ENCODE measurements at places on chromosomes 7 and 10.

DNA sequence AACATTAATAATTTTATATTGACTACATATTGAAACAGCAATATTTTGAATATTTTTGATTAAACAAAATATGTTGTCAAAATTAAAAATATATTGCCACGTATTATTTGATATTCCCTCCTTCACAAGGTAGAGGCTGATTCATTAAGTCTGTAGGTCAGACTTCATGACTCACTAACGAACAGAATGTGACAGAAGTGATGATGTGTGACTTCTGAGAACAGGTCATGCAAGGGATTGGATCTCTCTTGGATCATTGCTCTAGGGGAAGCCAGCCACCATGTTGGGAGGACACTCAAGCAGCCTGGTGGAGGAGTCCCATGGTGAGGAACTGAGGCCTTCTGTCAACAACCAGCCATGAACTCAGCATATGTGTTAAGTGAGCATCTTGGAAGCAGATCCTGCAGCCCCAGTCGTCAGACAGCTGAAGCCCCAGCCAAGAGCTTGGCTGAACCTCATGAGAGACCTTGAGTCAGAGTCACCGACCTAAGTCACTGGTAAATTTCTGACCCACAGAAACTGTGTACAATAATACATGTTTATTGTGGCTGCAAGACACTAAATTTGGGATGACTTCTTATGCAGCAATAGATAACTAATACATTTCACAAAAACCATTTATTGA is 66.6 kb downstream of the HTR5A start:
- DNase-seq, result no peak

DNA sequence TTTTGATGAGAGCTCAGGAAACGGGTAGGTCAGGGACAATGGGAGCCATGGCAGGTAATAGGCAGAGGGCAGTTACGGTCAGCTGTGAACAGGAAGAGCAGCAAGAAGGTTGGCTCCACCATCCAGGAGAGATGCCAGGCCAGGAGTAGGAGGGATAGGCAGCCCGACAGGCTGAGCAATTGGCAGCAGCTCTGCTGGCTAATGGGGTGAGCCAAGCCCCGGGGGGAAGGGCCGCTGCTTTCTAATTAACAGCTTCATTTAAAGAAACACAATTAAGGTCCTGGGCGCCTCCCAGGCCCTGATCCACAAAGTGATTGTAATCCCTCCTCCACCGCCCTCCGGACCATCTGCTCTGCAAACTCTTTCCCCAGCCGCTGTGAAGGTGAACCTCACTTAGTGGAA is 23.7 kb downstream of the SH2B2 start:
- DNase-seq, result peak; percentile 35

- DNase-seq, result no peak
These were observed 9.2 kb upstream of the SVIL start for GRCh38 chr10:29643771-29644501.

DNA sequence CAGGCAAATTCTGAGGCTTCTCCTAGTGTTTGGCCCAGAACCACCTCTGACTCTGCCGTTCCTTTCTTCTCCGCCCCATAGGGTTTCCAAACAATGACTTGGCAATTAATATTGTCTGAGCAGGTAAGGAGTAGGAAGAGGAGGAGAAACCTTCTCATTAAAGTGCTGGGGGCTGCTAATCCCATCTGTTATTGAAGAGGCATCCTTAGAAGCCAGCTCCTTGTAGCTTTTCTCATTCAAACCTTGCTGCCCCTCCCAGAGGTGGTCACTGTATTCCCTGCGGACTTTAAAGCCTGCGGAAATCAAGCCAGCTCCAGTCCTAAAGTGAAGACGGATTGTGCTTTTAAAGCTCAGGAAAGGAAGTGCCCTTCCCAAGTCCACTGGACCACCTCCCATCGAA is 1.4 kb upstream of the NKX1-2 start:
- DNase-seq, result no peak

DNA sequence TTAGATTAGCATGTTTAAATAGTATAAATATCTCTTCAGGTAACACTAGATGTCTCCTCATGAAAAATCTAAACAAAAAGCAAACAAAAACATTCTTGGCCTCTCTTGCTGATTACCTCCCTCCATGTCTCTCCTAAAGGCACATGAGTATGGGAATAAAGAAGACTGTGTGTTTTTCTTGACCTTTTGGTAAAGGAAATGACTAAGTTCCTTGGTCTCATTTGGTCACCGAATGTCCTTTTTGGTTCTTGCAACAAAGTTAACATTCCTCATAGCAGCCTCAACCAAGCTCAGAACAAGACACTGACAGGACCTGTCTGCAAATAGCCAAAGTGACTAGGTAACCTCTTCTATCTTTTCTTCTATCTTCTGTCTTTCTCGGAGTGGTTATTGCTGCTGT is 35.5 kb downstream of the POM121L12 start:
- no peak for DNase-seq

DNA sequence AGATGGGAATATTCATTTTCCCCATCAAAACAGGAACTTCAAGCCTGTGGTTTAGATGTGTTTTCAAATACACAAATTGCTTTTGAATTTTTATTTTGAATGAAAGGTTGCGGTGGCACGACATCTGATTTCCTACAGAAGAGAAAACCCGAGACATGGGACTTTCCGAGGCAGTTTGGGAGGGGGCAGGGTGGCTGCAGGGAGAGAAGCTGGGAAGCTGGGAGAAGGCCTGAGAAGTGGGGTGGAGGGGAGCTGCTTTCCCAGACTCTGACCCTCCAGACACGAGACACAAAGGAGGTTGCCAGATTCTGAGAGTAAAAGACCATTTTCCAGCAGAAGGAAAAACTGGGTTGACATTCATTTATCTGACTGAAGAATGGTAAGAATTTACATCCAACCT is 19.6 kb downstream of the TMEM176A start:
- DNase-seq, result no peak

- no peak for DNase-seq
These were observed 61.3 kb downstream of the CD36 start for GRCh38 chr7:80699721-80700256.

DNA sequence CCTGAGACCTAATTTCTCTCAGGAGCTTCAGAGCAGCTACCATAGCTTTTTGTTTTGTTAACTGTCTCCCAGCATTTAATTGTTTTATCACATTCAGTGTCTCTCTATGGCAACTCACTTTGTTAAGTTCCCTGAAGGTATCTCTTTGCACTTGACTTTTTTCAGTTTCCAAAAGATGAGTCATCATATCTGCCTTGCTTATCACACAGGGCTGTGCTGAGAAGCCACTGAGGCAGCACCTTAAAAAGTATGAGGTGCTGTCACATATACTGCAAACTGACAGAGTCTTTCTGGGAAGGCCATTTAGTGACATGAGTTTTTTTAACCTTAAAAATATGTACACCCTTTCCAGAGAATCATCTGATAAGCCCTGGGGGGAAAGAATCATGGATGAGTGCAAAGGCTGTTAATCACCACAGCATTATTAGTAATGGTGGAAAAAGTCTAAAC is 56.8 kb downstream of the PPP1R3C start:
- DNase-seq, result no peak

DNA sequence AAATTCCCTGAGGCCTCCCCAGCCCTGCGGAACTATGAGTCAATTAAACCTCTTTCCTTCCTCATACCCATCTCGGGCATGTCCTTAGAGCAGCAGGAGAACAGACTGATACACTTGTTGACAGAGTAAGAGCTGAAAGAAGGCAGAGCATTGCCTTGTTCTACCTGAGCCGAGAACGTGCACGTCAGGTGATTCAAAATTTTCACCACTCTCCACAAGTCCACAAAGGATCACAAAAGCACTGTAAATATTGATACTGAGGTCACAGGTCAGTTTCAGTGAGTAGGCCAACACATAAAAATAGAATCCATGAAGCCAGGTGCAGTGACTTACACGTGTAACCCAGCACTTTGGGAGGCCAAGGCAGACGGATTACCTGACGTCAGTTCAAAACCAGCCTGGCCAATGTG is 27.8 kb downstream of the DCLRE1C start:
- no peak for DNase-seq

DNA sequence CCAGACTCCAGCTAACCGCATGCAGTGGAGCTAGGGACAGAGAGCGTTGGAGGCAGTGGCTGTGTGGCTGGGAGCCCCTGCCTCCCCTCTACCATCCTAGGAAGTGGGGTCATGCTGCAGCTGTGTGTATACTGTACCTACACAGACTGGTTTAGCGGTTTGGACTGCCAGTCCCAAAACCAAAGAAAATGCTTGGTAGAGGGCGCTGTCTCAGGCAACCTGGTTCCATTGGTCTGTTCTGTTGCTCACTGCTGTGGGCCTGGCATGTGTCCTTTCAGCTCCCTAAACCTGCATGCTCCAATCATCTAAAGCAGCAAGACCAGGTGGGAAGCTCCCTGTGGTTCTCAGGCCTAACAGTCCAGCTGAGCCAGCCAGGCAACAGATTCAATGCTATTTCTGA is 4.5 kb downstream of the RBP4 start:
- DNase-seq, result no peak

DNA sequence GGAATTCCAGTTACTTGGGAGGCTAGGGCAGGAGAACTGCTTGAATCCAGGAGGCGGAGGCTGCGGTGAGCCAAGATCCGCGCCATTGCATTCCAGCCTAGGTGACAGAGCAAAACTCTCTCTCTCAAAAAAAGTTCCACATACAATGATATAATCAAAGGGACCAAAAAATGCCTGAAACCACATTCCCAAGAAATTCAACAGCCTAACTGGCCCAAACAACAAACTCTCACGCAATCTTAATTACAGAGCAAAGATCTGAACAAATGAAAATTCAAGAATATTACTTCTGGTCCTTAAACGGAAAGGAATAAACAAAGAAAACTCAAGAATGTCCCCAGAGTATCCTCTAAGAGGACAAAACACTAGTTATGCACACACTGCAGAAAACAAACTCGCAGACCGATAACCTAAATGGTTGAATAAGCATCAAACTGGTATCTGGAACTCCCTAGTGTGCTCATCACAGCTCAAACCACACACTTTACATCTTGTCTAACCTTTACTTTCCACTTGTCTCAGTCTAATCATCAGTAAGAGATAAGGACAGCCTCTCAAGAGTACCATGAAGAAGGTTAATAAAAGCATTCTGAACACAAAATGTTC is 3.7 kb downstream of the OGA start:
- DNase-seq, result no peak

GRCh38 chr10:34575882-34576281 is 239.2 kb downstream of the PARD3 start:
- DNase-seq, result no peak

GRCh38 chr10:49645871-49646870 is 32.3 kb downstream of the CHAT start:
- no peak for DNase-seq

DNA sequence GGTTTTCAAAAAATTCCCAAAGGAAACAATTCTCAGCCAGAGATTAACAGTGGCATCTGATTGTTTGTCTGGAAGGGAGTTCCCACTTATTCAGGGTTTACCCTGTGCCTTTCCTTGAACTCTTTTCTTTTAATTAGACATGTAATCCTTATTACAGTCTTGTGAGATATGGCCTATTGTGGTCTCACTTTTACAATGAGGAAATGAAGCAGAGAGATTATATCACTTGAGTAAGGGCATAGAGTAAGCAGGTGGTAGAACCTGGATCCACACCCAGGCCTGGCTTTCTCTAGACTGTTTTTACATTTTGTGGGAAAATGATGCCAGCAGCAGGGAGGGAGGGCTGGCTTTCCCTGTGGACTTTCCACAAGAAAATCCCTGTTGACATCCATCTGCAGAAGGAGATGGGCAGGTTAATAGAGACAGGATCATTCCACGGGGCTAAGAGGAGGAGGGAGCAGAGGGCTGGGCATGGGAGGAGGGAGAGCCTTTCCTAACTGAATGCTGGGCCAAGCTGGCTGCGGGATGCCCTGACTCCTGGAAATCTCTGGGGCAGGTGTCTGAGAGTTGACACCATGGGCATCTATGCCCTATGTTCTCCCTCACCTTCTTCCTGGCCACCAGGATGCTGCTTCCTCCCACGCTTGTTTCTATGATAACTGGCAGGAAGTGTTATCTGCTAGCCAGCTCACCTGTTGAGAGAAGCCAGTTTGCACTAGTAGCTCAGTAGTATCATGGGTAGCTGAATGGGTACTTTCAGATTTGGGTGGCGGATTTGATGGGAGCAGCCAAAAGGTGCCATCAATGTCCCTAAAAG is 28.7 kb upstream of the ARHGAP22 start:
- no peak for DNase-seq

DNA sequence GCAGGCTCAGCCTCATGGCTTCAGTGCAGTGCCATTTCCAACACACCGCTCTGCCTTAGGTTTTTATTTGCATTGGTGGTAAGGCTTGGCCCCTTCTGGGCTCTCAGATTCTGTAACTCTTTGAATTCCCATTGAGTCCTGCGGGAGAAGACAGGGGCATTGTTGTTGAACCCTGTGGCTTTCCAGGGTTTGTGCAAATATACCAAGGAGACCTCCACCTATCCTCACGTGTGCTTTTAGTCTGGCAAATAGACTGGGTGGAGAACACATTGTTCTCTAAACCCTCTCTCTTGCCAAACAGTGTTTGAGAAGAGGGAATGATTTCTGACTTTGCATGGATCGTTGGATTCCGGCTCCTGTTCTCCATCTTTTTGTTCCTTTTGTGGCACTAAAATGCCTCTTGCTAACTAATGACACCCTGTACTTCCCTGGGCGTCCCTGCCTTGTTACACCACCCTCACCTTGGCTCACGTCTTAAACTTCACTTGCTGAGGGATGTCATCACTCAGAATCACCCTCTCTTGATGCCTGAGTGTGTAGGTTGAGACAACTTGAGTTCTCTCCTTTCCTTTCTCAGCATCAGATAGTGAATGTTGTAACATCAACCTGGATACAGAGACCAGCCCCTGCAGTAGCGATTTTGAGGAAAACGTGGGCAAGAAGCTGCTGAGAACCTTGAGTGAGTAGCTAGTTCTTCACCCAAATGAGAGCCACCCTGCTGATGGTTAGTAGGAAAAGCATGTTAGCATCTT is 40.5 kb downstream of the GOT1 start:
- DNase-seq, result no peak

DNA sequence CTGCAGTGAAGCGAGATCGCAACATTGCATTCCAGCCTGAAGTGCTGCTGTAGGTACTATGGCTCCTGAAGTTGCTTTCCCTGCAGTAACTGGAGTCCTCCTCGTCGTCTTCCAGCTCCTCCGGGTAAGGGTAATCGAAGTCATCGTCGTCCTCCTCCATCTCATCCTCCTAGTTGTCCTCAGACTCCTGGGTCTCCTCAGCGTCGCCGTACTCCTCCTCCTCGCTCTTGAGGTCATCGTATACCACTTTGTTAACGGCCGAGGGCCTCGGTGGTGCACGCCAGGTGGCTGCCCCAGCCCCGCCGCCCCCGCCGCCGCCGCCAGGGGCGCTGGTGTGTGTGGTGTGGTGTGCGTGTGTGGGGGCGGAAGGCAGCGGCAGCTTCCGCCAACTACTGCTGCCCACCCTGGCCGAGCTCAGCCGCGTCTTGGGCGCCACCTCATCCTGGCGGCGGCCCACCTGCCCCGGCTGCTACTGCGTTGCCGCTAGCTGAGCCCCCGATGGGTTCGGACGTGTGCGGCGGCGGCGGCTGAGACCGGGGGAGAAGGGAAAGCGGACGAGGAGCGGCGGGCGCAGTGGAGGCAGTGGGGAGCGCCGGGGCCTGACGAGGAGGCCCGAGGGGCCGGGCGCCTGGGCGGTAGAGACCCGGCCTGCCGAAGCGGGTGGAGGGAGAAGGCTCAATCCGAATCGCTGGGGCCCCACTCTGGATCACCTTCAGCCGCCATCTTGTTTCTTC is 11.8 kb upstream of the ACBD5 start:
- DNase-seq, result no peak

Data from anterior cingulate cortex (tissue), 58 donors.